ENCODE measurements at places on chromosomes 12 and 14.

DNA sequence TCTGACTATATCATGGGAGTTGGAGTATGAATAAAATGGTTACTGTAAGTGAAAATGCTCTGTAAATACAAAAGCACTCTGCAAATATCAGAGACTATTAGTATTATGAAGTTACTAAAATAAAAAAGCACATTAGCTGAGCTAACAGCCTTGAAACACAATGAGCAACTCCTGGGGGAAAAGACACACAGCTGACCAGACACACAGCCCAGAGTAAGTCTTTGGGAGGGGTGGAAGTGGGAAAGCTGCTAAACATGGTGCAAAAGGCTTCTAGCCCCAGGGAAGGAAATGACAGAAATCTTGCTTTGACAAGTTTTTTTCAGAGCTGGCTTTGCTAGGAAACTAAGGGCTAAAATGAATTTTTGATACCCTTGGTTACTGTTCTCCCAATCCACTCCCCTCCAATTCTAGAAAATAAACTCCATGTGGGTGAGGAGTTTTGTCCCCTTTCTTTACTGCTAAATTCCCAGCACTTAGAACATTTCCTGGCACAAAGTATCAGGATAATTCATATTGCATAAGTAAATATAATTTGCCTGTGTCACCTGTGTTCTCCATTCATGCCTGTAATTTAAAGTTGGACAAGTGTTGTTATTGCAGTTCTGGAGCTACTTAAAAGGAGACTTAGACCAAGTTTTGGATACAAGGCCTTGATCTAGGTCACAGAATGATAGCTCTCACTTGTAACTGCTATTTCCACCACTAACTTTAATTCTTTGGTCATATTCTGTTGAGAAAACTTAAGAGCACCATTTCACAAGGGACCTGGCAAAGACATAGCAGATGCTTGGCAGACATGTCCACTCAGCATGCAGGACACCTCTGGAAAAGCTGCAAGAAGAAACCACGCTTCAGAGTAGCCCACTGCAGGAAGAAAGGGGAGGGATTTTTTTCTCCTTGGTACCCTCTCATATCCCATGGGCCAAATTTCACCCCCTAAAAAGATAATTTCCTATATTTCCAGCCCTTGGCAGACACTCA lies 19.0 kb upstream of the RAB3IP start:
- DNase-seq: no peak
- H3K36me3 ChIP-seq: no peaks in the 10 kb centered on the region
- H3K27me3 ChIP-seq: no peaks in the 10 kb centered on the region
- no peak overlapping the region for H3K27ac ChIP-seq
- H3K4me1 ChIP-seq: no peaks in the 10 kb centered on the region
- no peak overlapping the region for H3K4me3 ChIP-seq

- H3K27ac ChIP-seq: no peak overlapping the region
- H3K4me3 ChIP-seq: no peak overlapping the region
- no peak for DNase-seq
- H3K27me3 ChIP-seq: peaks cover 16% of the 10 kb centered on the region
These were observed 421 bp upstream of the KRT76 start for GRCh38 chr12:52777566-52777965.

GRCh38 chr14:55071870-55072640 lies 20.6 kb downstream of the MAPK1IP1L start:
- H3K27me3 ChIP-seq: no peaks in the 10 kb centered on the region
- peaks cover 7% of the 10 kb centered on the region for H3K4me1 ChIP-seq
- H3K4me3 ChIP-seq: no peak overlapping the region

DNA sequence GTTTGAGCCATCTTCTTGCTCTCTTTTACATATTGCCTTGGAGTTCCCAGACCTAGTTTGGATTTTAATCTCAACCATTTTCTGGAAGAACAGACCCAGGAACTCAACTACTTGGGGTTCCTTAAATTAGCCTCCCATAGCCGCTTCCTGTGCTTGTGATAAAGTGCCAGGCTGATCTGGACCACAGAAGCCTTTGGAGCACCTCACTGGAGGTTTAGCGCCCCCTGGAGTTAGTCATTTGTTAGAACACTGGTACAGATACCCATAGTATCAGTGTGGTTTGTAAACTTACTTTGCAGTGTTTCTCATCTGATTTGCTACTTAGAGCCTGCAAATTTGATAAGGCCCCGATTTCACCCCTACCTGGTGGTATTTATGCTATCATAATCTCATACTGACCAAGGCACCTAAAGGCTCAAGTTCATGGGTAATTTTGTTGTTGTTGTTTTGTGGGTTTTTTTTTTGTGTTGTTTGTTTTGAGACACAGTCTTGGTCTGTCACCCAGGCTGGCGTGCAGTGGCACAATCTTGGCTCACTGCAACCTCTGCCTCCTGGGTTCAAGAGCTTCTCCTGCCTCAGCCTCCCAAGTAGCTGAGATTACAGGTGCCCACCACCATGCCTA lies 3.7 kb downstream of the UNC119B start:
- H3K27me3 ChIP-seq: no peaks in the 10 kb centered on the region
- peaks cover 45% of the 10 kb centered on the region for H3K4me1 ChIP-seq
- peaks cover 53% of the 10 kb centered on the region for H3K36me3 ChIP-seq
- no peak overlapping the region for H3K4me3 ChIP-seq
